ENCODE measurements at places on chromosomes 7 and 10.

DNA sequence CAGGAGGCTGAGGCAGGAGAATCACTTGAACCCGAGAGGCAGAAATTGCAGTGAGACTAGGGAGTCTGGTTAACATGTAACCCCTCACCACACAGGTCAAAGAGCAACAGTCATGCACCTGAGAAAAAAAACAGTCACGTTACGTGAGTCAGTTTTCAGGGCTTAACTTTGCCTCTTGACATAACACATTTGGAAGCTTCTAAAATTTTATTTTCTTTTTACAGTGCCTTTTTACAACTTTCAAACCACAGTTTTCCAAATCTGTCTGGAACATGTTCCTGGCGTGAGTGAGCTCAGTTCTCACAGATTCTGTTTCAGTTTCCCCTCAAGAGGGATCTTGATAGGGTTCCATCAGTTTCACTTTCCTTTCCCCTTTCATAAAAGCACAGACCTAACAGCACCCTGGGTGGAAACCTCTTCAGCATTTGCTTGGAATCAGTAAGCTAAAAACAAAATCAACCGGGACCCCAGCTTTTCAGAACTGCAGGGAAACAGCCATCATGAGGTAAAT, 4.4 kb downstream of the IFIT3 start:
- no peak for DNase-seq

- no peak for DNase-seq
These were observed 31.2 kb downstream of the GRK5 start for GRCh38 chr10:119238577-119238976.

- DNase-seq = no peak
These were observed 46.4 kb upstream of the PARD3 start for GRCh38 chr10:34861293-34862021.

- no peak for DNase-seq
These were observed 1.6 kb downstream of the GLUD1 start for GRCh38 chr10:87092861-87093631.

DNA sequence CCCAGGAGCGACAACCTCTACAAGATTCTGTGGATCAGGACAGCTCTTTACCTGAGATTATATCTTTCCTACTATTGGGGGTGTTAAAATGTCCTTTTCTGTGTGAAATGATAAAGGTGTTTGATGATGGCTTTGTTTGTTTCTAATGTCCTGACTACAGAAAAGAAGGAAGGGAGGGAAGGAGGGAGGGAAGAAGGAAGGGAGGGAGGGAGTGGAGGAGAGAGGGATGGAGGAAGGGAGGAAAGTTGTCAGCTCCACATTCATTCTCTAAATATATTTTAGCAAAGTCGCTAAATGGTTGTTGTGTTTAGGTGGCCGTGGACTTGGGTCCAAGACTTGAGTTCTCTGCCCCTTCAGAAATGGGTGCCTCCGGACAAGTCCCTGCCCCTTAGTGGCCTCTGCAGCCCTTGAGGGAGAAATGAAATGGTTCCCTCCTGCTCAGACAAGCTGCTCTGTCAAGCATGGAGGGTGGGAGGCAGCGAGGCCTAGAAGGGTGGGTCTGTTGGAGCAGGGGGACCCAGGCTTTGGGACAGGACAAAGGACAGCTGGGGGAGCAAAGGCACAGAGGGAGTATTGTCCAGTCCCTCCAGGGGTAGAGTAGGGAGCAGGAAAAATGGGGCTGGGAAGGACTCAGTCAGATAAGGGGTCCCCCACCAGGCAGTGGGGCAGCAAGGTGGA, 4.4 kb downstream of the RGS10 start:
- no peak for DNase-seq

DNA sequence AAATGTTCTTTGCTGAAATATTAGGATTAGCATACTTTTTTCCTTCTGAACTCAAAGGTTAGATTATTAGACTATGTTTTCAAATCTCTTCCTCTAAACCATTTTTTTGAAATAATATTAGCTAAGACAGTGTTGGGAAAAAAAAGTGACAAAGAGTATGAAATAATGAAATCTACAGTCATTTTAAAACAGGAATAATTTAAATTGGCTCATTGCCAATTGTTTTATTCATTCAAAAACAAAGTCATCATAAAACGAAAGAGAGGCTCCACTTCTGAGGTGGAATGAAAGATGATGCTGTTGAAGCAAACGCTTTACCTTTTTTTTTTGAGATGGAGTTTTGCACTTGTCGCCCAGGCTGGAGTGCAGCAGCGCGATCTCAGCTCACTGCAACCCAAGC, 51.2 kb downstream of the RNF32 start:
- no peak for DNase-seq

DNA sequence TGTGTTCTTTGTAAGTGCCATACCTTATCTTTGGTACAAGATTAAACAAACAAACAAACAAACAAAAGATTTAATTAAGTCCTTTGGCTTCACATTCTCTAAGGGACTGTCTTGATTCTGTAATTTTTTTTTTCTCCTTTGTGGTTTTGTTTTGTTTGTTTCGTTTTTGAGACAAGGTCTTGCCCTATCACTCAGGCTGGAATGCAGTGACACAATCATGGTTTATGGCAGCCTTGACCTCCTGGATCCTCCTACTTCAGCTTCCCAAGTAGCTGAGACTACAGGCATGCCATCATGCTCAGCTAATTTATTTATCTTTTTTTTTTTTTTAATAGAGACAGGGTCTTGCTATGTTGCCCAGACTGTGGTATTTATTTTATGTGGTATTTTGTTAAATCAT, 165.8 kb downstream of the LRRC4 start:
- DNase-seq = no peak

DNA sequence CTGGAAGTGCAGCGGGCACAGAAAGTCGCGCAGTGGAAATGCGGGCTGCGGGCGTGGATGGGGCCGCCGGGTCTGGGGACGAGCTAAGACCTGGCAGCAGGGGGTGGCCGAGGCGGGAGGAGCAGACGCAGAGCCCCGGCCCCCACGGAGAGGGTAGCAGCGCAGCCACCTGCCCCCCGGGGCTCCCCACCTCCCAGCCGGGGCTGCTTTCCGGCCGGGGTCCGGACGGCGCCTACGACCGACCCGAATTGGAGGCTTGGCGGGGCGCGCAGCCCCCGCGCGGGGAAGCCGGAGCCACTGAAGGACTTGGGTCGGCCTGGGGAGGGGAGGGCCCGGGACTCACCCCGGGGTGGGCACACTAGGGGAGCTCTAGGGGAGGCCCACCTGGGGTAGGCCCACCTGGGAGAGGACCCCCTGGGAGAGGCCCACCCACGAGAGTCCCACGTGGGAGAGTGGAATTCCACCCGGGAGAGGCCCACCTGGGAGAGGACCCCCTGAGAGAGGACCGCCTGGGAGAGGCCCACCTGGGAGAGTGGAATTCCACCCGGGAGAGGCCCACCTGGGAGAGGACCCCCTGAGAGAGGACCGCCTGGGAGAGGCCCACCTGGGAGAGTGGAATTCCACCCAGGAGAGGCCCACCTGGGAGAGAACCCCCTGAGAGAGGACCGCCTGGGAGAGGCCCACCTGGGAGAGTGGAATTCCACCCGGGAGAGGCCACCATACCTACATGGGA, 854 bp upstream of the CFAP46 start:
- no peak for DNase-seq

DNA sequence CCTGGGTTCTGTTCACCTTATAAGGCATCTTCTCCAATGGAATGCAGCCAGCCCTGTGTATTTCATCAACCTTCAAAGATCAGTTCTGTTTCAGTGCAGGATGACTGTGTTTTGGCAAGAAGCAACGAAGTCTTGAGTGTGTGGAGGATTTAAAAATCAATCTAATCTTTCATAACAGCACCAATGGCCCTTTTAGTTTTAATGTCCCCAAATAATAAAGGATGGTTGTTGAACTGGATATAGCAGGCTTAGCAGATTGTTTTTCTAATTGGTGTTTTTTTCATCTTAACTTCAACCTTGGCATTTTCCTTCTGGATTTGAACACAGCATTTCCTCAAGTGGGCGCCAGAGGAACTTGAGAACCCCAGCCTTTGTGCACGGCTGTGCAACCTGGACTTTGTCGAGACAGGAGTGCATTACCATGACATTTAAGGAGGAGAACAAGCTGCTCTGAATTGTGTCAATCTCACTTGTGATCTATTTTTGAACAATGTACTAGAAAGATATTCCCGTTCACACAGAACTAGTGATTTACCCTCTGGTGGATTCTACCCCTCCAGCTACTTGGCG, 313.3 kb upstream of the AKR1E2 start:
- no peak for DNase-seq

Measured in neural crest cell (in vitro differentiated cells).